Aortic smooth muscle cell (primary cell): ENCODE measurements at places on chromosomes 4 and X. TPM values are rescaled to one million over a fixed set of nuclear protein-coding genes. Genes with fewer than 3 reads are reported as not detected.

The MAGEB6B gene
- total RNA-seq, result not detected in 2 replicates

The WFS1 gene
- total RNA-seq, result 15.6 and 23.4 TPM in 2 replicates

The ASIC5 gene
- not detected in 2 replicates for total RNA-seq

The STOX2 gene
- 1.5 and 1.8 TPM in 2 replicates for total RNA-seq

The METTL14 gene
- 16.5 and 21.3 TPM in 2 replicates for total RNA-seq

The HSFX3 gene
- not detected in 2 replicates for total RNA-seq
